ENCODE measurements at places on chromosomes 6 and 20. TPM values are rescaled to one million over a fixed set of nuclear protein-coding genes. Genes with fewer than 3 reads are reported as not detected.
A peak's percentile ranks its signal among the peaks of the same experiment; 100 is the strongest.

The ID1 gene
- polyA plus RNA-seq = 50.9 TPM

DNA sequence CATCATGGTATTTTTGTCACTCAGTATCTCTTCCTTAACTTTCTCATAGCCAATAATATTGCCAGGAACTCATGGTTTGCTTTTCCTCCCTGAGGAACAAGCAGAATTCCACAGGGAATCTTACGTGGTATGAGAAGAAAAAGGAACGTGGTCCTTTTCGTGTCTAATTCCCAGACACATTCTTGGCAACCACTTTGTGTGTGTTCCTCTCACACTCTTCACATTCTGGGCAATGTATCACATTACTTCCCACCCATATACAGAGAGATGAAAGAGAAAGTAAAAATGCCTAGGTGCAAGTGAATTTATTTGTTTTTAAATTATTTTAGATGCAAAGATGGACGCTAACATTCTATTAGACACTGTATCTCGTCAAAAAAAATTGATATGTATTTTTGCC lies 102.7 kb downstream of the PTPRK start:
- H3K4me3 ChIP-seq = no peak overlapping the region
- no peaks in the 10 kb centered on the region for H3K36me3 ChIP-seq
- DNase-seq = no peak
- H3K4me1 ChIP-seq = peaks cover 11% of the 10 kb centered on the region
- no peak overlapping the region for H3K27ac ChIP-seq

GRCh38 chr6:137950581-137950980 lies 83.5 kb downstream of the TNFAIP3 start:
- H3K27ac ChIP-seq = no peak overlapping the region
- DNase-seq = no peak
- H3K36me3 ChIP-seq = no peaks in the 10 kb centered on the region
- no peaks in the 10 kb centered on the region for H3K4me1 ChIP-seq

- no peak for DNase-seq
- H3K27ac ChIP-seq = no peak overlapping the region
- no peak overlapping the region for H3K4me3 ChIP-seq
Measured at GRCh38 chr6:13400772-13401171, 72.4 kb upstream of the TBC1D7 start.

DNA sequence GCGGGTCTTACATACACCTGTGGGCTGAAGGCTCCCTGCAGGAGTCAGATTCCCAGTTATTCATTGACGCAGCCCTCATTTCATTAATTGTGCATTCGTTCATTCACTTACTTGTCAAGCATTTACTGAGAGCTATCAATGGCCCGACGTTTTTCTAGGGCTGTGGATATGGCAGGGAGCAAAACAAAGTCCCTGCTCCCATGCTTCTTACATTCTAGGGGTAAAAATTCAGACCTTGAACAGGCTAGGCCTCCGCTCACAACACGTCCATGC lies 369 bp upstream of the NSFL1C start:
- peak overlapping the region; percentile 92 for H3K27ac ChIP-seq
- peak overlapping the region; percentile 100 for H3K4me3 ChIP-seq
- peaks cover 39% of the 10 kb centered on the region for H3K4me1 ChIP-seq
- H3K36me3 ChIP-seq = no peaks in the 10 kb centered on the region
- H3K27me3 ChIP-seq = no peaks in the 10 kb centered on the region

DNA sequence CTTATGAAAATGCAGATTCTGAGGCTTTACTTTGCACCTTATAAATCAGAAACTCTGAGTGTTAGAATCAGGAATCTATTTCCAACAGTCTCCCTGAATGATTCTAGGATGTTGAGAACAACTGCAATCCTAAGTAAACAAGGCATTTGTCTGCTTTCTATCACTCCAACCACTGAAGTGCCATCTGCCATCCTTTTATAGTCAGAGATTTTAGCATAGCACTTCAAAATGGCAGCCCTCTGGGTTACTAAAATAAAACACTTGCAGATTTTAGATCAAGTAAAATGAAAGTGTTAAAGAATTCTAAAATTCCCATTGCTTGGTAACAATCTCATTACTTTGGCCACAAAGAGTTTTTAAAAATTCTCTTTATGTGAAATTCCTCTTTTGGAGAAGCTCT lies 258.9 kb downstream of the CD109 start:
- H3K36me3 ChIP-seq = no peaks in the 10 kb centered on the region
- H3K27ac ChIP-seq = no peak overlapping the region
- no peaks in the 10 kb centered on the region for H3K4me1 ChIP-seq
- no peak for DNase-seq
- no peak overlapping the region for H3K4me3 ChIP-seq

GRCh38 chr20:41133709-41134361 lies 3.5 kb upstream of the PLCG1 start:
- no peak for DNase-seq
- no peak overlapping the region for H3K27ac ChIP-seq
- no peak overlapping the region for H3K4me3 ChIP-seq
- no peaks in the 10 kb centered on the region for H3K27me3 ChIP-seq

GRCh38 chr20:34544109-34544796 lies 14.3 kb upstream of the MAP1LC3A start:
- H3K27ac ChIP-seq = no peak overlapping the region
- no peak for DNase-seq
- no peaks in the 10 kb centered on the region for H3K4me1 ChIP-seq
- H3K36me3 ChIP-seq = no peaks in the 10 kb centered on the region

GRCh38 chr6:12622566-12622965 lies 94.0 kb upstream of the PHACTR1 start:
- no peak overlapping the region for H3K4me3 ChIP-seq
- no peak for DNase-seq
- no peaks in the 10 kb centered on the region for H3K4me1 ChIP-seq
- no peaks in the 10 kb centered on the region for H3K36me3 ChIP-seq
- no peak overlapping the region for H3K27ac ChIP-seq
- H3K27me3 ChIP-seq = no peaks in the 10 kb centered on the region

The BLOC1S5 gene
- 2.6 TPM for polyA plus RNA-seq

The SKIC2 gene
- 163 TPM for polyA plus RNA-seq

DNA sequence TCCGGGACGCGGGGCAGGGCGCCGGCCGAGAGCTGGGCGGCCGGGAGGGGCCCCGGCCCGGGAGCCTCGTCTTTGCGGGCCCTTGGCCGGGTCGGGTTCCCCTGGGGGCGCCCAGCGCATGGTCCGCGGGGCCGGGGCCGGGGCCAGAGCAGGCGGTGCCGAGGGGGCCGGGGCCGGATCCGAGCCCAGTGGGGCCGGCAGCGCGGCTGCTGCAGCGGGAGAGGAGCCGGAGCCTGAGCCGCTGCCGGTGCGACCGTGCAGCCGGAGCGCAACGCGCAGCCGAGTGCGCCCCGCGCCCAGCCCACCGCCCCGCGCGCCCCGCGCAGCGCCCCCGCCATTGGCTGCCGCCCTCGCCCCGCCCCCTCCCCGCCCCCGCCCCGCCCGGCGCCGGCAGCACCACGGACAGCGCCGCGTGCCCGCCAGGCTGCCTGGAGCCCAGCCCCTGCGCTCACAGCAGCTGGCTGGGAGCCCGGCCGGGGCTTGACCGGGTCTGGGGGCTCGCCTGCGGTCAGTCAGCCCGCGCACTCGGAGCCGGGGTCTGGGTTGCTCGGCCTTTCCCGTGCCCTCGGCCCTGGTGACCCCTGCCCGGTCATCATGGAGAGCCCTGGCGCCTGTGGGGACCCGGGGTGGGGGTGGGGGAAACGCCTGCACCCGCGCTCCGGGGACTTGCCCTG lies at the start of gene HRH3:
TSS of gene HRH3 (minus strand) at position 287 of the 674 bp plus-strand sequence. CDS start 308 bp downstream, outside the sequence.
- H3K36me3 ChIP-seq = no peaks in the 10 kb centered on the region
- peak within 1 kb of the TSS; percentile 32 for H3K4me3 ChIP-seq
- H3K4me1 ChIP-seq = peaks cover 7% of the 10 kb centered on the region
- no peak within 1 kb of the TSS for H3K27ac ChIP-seq
- peak; percentile 69 for DNase-seq

The TCP11 gene
- polyA plus RNA-seq = 0.14 TPM

DNA sequence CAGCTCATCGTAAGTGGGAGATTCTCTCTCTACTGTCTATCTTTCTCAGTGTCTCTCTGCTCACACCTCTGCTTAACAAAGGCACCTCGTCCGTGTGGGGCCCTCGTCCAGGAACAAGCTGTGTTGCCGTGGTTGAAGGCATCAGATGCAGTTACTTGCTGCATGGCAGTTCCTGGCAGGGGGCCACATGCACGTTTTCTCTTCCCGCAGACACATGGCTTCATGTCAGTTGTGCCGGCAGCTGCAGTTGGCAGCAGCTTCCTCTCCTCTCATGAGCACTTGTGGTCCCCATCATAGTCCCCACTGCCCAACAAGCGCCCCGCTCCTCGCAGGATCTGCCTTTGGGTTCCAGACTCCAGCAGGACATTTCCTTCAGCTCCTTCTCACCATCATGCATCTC lies 7.1 kb upstream of the AFDN start:
- H3K27me3 ChIP-seq = no peaks in the 10 kb centered on the region
- no peaks in the 10 kb centered on the region for H3K4me1 ChIP-seq
- no peak overlapping the region for H3K27ac ChIP-seq

The ITCH gene
- polyA plus RNA-seq = 5.7 TPM

DNA sequence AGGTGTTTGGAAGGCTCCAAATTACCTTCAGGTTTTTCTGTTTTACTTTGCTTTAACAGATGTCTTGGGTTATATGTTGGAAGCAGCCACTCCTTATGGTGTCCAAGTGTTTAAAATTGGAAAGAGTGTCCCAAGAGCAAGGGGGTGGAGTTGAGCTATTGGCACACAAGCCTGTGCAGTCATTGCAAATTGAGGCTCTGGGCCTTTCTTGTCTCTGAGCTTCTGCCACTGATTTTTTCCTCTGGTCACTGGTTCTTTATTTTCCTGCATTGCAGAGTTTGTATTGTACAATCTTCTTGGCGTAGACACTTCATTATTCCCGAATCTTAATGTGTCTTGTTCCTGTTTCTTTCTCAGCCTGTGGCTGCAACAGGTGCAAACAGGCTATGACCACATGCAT lies 598.8 kb downstream of the RNF144B start:
- no peaks in the 10 kb centered on the region for H3K4me1 ChIP-seq
- H3K4me3 ChIP-seq = no peak overlapping the region
- DNase-seq = no peak

- DNase-seq = no peak
- H3K36me3 ChIP-seq = no peaks in the 10 kb centered on the region
Measured at GRCh38 chr6:150560004-150560883, 39.4 kb upstream of the PLEKHG1 start.

DNA sequence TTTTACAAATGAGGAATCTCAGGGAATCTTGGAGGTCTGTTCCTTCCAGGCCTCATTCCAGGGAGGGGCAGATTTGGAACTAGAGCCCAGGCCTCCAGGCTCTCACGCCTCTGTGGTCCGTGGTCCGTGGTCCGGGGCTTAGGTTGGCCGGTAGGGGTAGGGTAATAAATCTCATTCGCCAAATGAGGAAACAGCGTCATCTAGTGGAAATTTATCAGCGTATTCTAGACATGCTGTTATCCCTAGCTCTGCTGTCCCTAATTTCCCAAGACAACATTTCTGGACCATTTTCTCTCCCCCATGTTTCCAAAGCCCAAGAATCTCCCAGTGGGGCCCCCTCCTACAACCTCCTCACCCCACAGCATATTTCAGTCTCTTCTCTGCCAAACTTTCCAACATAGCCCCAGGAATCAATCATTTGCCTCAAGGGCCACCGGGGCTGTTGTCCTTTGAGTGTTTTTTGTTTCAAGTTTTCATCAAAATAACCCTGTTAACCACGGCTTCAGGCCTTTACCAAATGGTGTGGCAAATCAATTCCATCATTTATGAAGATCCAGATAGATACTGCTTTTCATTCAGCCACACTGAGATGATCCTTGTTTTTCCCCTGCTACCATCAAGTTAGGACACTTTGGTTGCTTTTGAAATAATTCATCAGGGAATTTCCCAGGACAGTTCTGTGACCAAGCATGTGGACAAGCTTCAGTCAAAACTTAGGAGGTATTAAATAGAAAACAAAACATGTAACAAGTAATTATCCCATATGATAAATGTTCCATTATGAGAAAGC lies 126.8 kb downstream of the ALDH8A1 start:
- peak; percentile 44 for DNase-seq
- H3K4me3 ChIP-seq = no peak overlapping the region
- no peaks in the 10 kb centered on the region for H3K36me3 ChIP-seq
- H3K27ac ChIP-seq = no peak overlapping the region
- H3K27me3 ChIP-seq = no peaks in the 10 kb centered on the region

- DNase-seq = no peak
- H3K4me1 ChIP-seq = no peaks in the 10 kb centered on the region
- no peaks in the 10 kb centered on the region for H3K27me3 ChIP-seq
Measured at GRCh38 chr6:71545905-71546304, 257.3 kb downstream of the OGFRL1 start.

DNA sequence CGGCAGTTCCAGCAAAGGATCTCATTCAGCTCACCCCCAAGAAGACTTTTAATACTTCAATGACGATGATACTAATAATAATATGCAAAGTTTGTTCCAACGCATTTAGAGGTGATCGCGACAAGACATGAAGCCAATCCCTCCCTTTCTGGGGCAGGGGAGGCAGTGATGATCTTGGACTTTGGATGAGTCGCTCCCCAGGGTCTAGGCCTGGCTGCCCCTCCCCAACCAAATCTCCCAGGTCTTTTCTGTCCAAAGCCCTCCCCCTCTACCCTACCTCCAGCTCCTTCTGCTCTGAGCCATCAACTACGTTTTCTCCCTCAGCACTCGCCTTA lies 33.9 kb downstream of the HLA-A start:
- H3K36me3 ChIP-seq = no peaks in the 10 kb centered on the region
- peaks cover 3% of the 10 kb centered on the region for H3K4me1 ChIP-seq
- H3K4me3 ChIP-seq = peak overlapping the region; percentile 41

DNA sequence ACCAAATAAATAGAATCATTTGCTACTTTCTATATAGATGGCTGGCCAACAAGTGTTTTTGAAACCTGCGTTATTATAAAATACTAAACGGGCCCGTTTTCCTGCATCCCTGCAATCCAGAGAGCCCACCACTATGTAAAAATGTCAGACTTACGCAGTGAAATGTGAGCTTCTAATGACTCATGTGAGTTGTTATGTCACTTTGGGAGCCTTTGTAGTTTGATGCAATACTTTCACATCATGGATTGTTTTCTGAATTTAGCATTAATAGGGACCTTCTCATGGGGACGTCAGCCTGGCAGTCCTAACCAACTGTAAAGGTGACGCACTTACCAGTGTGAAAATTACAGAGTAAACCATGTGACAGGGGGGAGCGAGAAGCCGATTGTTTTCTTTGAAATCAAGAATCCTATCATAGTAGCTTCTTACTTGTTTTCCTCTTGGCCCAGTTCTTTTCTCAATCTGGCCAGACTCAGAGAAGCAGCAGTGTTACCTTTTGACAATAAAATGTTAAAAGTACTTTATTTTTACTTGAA lies 75.3 kb downstream of the SSR1 start:
- no peak overlapping the region for H3K4me3 ChIP-seq
- no peak for DNase-seq
- no peaks in the 10 kb centered on the region for H3K36me3 ChIP-seq
- no peaks in the 10 kb centered on the region for H3K27me3 ChIP-seq

DNA sequence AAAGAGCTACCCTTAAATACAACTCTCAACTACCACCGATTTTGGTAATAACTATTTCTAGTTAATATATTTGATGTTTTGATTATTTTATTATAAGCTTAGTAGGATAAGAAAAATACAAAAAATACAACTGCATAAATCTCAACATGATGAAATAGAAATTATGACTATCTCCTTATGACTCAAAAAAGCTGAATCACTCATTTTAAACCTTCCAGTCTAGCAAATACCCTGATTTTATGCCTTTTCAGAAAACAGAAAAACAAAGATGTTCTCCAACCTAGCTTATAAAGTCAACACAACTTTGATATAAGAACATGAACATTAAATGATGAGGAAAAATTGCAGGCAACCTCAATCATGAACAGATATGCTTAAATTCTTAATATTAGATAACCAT lies 40.2 kb upstream of the DSE start:
- H3K4me3 ChIP-seq = no peak overlapping the region
- no peaks in the 10 kb centered on the region for H3K4me1 ChIP-seq
- no peaks in the 10 kb centered on the region for H3K36me3 ChIP-seq
- H3K27ac ChIP-seq = no peak overlapping the region
- H3K27me3 ChIP-seq = no peaks in the 10 kb centered on the region

Measured in pancreas (tissue), 10 donors.